B cell (primary cell): ENCODE measurements at places on chromosomes 3 and 15. TPM values are rescaled to one million over a fixed set of nuclear protein-coding genes. Genes with fewer than 3 reads are reported as not detected.

The HERC2 gene
- total RNA-seq = 52.7 and 64.1 TPM in 2 replicates

GRCh38 chr3:146280864-146281263 lies 30.0 kb upstream of the PLSCR4 start:
- no peak for DNase-seq

GRCh38 chr3:141356046-141356445 lies 12.3 kb upstream of the ZBTB38 start:
- no peak for DNase-seq

The LIPH gene
- total RNA-seq = not detected in 2 replicates

DNA sequence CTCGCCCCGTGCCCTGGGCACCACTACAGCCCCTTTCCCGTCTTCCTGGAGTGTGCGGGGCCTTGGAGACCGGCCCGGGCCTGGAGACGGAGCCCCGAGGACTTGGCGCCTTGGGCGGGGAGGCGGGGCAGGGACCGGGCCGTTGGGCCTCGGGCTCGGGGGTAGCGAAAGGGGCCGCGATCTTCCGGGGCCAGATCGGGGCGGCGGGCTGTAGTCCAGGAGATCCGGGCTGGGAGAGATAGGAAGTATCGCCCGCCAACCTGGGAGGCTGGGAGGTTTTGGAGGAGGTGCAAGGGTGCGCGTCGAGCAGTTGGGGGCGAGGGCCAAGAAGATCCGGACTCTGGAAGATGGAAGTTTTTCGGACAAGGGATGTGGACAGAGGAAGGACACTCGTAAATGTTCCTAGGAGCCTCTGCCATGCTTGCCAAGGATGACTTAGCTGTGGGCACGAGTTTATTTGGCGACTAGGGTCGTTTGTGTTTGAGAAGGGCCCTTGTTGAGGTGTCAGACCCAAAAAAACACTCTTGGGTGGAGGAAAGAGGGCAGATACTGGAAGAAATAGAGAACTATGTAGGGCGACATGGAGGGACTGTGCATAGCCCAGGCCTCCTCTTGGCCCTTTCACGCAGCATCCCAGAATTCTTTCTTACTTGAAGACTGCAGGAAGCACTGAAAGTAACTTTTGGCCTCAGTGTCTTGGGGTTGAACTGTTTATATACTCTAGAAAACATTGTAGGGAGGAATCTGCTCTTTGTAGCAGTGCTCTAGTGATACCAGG lies 712 bp downstream of the RTF1 start:
- DNase-seq = no peak

The SEMA3G gene
- total RNA-seq = 0.27 and 0.42 TPM in 2 replicates

The EPHB1 gene
- 0.87 TPM in 1 of 2 replicates, not detected in the other for total RNA-seq

The UBE2Q2 gene
- total RNA-seq = 31.2 and 33.6 TPM in 2 replicates

DNA sequence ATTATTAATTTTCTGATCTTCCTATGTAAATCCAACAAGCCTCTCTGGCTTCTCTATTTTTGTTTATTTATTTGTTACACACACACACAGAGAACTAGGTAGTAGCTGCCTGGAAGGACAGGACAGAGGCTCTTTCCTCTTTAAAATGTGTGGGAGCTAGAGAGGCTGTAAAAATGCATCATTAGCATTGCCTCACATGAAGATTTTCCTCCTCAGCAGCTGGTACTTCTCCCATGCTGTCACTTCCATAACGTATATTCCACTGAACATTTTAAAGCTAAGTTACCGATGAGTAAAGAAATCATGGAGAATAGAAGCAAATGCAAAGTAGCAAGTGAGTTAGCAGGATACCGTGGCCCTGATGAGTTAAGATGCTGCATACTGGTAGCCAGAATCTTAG lies 63.9 kb downstream of the IMPG2 start:
- DNase-seq = no peak

DNA sequence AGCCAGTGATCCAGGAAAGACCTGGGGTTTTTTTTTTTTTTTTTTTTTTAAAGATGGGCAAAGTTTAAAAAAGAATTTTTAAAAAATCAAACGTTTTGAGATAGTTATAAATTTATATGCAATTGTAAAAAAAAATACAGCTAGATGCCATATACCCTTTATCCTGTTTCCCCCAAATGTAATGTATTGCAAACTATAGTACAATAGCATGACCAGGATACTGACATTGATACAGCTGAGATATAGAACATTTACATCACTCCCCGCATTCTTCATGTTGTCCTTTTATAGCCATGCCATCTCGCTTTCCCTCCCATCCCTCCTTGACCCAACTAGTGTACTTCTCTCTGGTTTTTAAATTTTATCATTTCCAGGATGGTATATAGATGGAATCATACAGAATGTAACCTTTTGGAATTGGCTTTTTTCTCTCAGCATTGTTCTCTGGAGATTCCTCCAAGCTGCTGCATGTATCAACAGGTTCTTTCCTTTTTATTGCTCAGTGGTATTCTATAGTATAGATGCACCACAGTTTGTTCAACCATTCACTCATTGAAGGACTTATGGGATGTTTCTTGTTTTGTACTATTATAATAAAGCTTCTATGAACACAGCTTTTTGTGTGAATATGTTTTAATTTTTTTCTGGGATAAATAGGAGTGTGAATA lies 104.9 kb downstream of the CGNL1 start:
- no peak for DNase-seq

The NAALADL2 gene
- not detected in 2 replicates for total RNA-seq

DNA sequence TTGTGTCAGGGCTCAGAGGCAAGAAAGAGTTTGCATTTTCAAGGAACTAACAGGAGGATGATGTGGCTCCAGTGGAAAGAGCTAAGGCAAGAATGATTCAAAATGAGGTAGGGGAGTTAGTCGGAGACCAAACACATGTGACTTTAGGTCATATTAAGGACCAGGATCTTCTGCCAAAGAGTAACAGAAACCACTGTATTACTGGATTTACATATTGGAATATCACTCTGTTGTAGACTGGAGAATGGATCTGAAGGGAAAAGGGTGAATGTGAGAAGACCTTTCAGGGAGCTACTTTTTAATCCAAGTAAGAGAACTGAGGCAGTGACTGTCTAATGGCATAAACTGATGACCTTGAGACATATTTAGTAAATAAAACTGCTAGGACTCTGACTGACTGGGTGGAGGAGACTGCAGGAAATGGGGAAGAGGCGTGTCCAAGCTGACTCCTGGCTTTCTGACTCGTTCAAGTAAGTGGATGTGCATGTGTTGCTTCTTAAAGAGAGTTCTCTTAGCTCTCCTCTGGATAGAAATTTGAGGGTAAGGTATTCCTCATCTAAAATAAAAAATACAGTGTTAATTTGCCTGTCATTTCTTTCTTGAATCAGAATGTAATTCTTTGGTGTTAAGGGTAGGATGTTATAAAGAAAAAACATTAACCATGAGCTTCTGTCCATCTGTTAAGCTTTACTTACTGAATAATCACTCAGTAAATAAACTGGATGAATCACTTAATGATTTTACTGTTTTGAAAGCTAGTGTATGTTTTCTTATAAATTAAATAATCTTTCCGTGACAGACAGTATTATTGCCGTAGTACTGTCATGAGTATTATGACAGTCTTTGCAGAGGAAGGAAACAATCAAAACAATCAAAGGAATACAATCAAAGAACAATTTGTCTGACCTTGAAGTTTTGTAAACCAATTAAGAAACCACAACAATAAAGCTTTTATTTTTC lies 58.3 kb upstream of the CFAP20DC start:
- DNase-seq = no peak
